HFFc6 (cell line): ENCODE measurements at places on chromosomes 13 and 19. TPM values are rescaled to one million over a fixed set of nuclear protein-coding genes. Genes with fewer than 3 reads are reported as not detected.

GRCh38 chr13:112061367-112062061 lies 5.4 kb upstream of the SOX1 start:
- DNase-seq: no peak

GRCh38 chr13:50898338-50898737 lies 11.3 kb upstream of the RNASEH2B start:
- no peak for DNase-seq

SHISA7 gene
- not detected in 3 replicates for total RNA-seq

SMAD9 gene
- 11.7 and 16.0 TPM in 2 replicates for total RNA-seq

KLHL1 gene
- total RNA-seq: not detected in 3 replicates

DNA sequence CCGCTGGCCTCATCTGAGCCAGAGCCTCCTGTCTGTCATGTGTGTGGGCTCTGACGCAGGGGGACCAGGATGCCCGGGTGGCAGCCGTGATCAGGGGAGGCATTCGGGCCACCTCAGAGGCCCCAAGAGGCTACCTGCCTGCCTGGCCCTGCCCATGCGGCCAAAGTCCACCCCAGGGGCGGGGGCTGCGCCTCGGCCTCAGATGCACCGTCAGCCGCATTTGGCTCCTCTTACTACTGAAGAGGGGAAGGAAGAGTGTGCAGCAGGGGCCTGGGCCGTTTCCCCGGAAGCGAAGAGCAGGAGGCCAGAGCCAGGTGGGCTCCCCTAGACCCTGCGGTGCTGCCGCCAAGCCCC lies 34.0 kb downstream of the C13orf46 start:
- DNase-seq: no peak

GRCh38 chr19:1269478-1270212 lies 513 bp downstream of the CIRBP start:
- DNase-seq: peak; percentile 90

GRCh38 chr13:113744197-113745000 lies 14.6 kb upstream of the TMEM255B start:
- DNase-seq: no peak

- DNase-seq: no peak
Measured at GRCh38 chr13:25319771-25320170, 18.3 kb downstream of the NUP58 start.

DNA sequence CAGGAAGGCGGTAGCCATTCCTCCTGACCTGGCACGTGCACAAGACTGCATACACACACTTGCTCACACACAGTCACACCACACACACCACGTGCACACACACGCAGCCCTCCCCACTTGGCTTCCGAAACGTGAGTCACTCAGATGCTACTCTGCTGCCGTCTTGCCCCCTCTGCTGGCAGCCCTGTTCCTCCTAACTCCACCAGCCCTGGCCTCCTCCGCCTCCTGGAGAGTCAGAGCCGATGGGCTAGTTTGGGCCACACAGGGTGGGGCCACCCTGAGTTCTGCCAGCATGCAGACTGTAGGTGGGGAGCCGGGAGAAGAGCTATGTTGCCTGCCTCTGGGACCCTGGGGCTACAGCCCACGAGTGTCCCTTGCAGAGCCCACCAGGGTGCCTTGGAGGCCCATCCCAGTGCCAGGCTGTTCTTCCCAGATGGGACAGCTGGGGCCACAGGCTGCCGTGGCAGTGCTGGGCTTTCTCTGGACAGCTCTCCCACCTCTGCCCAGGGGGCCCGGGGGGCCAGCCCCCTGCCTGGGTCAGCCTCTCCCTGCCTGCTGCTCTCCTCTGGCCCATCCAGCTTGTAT lies 12.1 kb downstream of the PIN1 start:
- DNase-seq: peak; percentile 95

DNA sequence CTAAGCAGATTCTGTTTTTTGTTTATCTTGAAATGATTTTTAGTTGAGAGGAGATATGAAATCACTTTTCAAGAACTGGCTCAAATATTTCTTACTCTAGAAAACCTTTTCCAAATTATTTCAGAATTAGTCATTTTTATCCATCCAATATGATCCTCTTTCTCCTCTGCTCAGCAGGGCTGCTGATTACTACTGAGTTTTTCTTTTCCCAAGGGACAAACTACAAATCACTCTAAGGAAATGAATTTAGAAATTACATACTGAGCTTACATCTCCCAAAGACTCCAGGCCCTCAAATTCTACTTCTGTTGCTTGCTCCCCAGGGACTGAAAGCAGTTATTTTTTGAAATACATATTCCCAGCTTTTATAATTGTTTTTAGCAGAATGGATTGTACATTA lies 87.4 kb upstream of the UFM1 start:
- no peak for DNase-seq

GRCh38 chr19:53868091-53868891 lies 608 bp downstream of the MYADM start:
- DNase-seq: peak; percentile 64
